ENCODE measurements at places on chromosomes 4 and X.

DNA sequence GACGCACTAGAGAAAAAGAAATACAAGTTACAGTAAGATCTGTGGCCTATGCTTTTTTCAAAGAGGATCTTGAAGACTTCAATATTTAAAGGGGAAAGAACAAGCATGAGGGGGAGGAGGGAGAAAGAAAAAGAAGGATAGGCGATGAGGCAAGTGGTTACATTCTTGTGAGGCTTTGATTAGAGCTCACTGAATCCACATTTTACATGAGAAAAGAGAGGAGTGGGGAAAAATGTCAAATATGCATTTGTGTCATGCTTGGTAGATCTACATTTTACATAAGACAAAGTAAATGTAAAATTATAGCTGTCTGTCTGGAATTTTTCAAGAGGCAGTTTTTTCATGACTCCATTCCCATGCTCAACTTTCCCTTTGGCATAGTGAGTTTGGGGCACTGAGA lies 965.9 kb downstream of the FSTL5 start:
- no peak for DNase-seq

GRCh38 chrX:12972878-12973560 lies 1.9 kb upstream of the TMSB4X start:
- DNase-seq, result no peak

- DNase-seq, result no peak
Measured at GRCh38 chrX:53882331-53882730, 161.9 kb downstream of the PHF8 start.

DNA sequence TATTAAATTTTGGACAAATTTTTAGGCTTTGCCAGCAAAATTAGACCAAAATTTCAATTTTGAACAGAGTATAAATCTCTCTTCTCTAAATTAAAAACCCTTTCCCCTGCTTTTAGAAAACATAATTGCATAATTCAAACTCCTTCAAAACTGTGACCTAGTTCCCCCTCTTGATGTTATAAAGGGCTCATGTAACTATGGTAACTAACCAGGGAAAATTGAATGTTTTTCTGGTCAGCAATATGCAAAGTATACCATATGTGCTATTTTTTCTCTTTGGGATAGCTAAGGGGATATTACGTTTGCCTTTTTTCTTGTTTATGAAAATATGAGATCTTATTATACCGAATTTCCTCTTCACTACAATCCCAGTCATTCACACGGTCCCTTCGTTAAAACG lies 5.1 kb upstream of the ING2 start:
- DNase-seq, result no peak

DNA sequence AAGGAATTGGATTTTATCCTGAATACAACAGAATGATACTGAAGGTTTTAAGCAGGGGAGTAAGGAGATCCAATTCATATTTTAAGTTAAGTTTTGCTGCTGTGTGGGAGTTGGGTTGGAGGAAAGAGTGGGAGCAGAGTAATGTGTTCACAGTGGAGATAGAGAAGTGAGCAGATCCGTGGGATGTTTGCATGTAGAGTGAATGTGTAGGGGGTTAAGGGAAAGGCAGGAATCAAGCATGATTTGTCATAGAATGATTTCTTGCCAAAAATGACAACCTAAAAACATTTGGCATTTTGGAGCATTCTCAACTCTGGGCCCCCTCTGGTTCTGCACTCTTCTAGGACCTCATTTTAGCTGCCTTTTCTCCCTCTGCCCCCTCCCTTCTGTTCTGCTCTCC lies 76.6 kb downstream of the ARHGAP10 start:
- DNase-seq, result no peak

GRCh38 chr4:86013621-86014020 lies 346.2 kb downstream of the MAPK10 start:
- DNase-seq, result no peak

DNA sequence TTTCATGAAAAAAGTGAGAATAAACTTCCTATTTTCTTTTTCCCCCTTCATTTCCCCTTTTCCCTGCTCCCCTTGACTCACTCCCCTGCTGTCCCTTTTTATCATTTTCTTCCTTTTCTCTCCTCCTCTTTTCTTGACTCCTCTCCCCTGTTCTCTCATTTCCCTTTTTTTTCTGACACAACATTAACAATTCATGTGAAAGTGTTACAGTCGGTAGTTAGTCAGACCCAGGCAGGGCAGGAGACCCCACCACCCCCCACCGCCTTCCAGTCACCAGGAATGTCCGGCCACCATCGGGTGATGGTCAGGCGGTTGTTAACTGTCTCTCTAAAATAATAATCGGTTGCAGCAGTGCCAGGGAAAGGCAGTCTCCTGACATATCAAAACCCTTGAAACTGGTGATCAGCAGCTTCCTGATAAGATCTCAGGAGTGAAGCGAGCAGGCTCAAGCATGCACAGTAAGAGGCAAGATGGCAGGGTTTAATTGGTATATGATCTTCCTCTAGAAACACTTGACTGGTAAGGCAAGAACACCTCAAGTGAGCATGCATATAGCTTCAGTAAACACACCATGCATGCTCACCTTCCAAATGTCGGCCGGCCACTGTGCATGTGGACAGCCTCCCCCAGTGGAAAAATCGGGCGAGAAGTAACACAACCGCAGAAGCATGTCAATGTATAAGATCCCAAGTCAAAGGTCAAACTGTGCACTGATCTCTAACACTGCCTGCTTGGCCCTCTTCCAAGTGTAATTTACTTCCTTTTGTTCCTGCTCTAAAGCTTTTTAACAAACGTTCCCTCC lies 191.4 kb downstream of the NDST4 start:
- no peak for DNase-seq

DNA sequence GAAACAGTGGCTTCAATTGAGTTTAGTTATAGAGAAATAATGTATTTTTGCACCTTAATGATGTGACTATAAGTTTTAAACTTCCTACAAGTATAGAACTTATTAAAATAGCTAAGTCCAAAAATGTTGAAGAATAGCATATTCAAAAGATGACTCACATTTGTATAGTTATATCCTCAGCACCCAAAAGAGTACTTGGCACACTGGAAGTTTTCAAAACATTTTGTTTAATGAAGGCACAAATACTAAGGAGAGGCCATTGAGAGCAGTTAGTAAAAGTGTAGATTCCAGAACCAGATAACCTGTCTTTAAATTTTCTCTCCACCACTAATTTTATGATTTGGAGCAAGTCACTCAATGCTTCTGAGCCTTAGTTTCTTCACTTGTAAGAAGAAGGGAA lies 226.9 kb upstream of the MID1 start:
- no peak for DNase-seq

GRCh38 chr4:22957774-22958309 lies 265.1 kb downstream of the GBA3 start:
- DNase-seq, result no peak

Data from stimulated activated CD8-positive, alpha-beta memory T cell treated with anti-CD3 and anti-CD28 coated beads, Interleukin-15, amount 100 ng/mL, for 1 hour (primary cell).